ENCODE measurements at places on chromosomes 7 and 10. TPM values are rescaled to one million over a fixed set of nuclear protein-coding genes. Genes with fewer than 3 reads are reported as not detected.

DNA sequence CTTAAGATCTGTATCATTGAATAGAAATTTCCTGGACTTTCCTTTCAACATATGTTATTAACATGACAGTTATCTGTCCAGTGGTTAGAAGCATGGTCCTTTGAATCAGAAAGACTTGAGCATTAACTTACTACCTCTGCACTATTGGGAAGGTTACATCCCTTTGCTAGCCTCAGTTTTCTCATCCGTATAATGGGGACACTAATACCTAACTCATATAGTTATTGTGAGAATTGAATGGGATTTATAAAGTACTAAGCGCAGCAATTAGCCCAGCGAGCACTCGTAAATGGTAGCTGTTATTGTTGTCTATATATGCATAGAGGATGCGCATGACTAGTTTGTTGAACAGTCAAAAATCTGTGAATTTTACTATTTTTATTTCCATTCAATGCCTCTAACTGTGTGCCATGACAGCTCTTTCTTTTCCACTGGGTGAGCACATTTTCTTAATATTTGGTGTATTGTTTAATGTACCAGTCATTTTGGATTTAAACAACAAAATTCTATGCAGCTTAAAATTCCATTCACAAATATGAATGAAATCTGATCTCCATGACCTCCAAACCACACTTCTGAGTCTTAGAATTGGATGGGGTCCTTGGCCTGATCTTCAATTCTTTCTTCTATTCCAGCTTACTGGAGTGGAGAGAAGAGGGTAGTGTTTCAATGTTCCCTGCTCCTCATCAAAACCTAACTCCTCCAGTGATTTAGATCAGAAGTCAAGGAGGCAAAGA is 65.0 kb downstream of the CACNB2 start:
- no peak for DNase-seq

GRCh38 chr10:65294329-65294728 is 1631.5 kb upstream of the LRRTM3 start:
- no peak for DNase-seq

DNA sequence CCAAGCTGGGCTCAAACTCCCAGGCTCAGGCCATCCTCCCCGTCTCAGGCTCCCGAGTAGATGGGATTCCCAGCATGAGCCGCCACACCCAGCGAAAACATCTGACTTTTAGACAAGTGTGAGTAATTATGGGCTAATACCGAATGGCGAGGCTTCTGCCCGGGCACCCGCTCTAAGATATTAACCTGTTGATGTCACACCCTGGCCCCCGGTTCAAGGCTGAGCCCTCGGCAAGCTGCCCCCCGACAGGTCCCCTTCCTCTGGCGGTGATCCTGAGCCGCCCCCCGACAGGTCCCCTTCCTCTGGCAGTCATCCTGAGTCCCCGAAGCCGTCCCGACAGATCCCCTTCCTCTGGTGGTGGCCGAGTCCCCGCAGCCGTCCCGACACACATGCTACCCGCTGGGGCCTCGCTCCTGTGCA is 5.2 kb downstream of the PSMG3 start:
- no peak for DNase-seq

DNA sequence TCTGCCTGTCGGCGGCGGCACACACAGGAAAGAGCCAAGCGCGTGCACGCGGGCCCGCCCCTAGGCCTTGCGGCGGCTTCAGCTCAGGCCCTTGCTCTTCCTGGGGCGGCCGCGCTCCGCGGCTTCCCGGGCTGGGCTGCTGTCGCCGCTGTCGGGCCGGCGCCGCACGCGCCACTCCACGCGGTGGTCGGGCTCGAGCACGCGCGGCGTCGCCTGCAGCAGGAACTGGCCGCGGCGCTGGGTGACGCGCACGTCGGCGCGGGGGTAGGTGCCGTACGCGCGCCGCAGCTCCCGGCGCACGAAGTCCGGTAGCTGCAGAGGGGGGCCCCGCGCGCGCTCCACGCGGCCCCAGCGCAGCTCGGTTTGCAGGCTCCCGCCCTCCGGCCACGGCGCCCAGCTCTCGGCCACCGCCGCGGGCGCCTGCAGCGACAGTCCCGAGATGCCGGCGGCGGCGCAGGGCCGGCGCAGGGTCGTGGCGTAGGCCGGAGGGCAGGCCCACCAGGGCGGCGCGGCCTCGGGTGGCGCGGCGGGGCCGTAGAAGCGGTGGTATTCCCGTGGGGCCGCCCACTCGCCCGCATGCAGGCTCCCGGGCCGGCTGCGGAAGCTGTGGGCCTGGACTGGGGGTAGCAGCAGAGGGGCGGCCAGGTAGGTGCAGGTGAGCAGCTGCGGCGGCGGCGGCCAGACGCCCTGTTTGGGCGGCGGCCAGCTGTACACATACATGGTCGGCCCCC is 804 bp downstream of the C10orf95 start:
- peak; percentile 87 for DNase-seq

- no peak for DNase-seq
These were observed 271.7 kb downstream of the ANKRD7 start for GRCh38 chr7:118496138-118496644.

- no peak for DNase-seq
These were observed 17.2 kb downstream of the TCF7L2 start for GRCh38 chr10:112967200-112967599.

- DNase-seq, result peak; percentile 28
These were observed 233.2 kb upstream of the PRSS1 start for GRCh38 chr7:142516038-142516501.

GRCh38 chr7:103632972-103633371 is 187.0 kb upstream of the SLC26A5 start:
- DNase-seq, result no peak

- peak; percentile 85 for DNase-seq
These were observed 8.4 kb downstream of the ETV1 start for GRCh38 chr7:13981070-13981469.

GRCh38 chr10:63431962-63432797 is 33.6 kb downstream of the JMJD1C start:
- no peak for DNase-seq

DNA sequence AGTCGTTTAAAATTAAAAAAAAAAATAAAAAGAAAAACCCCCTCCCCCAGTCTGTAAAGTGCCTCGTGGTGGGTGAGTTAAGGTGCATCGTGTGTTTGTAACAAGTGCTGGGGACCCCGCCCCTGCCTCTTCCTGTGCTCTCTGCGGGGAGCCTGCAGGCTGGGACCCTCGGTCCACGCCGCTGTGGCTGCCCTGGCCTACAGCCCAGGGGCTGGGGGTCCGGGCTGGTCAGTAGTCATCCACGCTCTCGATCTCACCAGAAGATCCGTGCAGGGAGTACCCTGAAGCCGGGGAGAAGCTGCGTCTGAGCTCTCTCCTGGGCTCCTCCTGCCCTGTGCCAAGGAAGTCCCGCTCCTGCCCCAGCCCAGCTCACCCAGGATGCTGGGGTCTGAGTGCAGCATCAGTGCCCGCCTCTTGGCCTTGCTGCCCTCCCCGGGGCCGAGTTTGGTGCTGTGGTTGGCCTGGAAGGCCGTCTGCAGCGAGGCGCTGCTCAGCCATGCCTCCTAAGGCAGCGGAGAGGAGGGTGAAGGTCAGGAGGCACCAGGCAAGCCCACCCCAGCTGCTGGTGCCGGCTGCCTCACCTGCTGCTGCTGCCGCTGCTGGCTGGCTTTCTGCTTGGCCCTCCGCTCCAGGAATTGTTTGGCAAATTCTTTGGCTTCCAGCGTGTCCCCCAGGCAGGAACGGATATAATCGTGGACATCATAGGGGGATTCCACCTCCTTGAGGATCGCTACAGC is 8.1 kb downstream of the GNB2 start:
- DNase-seq, result no peak

GRCh38 chr7:122791959-122792545 is 89.3 kb upstream of the RNF148 start:
- no peak for DNase-seq

- DNase-seq, result no peak
These were observed 99.5 kb downstream of the CUX1 start for GRCh38 chr7:101916876-101917275.

DNA sequence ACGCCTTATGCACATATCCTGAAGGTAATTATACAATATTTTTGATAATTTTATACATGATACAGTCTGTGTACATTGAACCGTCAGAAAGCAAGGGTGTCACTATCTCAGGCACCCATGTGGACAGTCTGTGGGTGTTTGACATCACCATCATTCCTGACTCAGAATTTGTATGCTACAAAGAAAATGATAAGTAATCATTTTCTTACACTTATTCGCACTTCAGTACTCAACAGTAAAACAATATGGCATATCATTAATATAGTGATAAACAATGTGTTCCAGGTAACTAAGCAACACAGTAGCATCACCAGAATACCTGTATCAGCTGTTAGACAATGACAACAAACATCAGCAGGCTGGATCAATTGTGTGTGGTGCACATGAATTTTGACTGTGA is 17.9 kb downstream of the HECW1 start:
- DNase-seq, result no peak

- no peak for DNase-seq
These were observed 8.2 kb downstream of the NKX2-3 start for GRCh38 chr10:99540657-99541531.

DNA sequence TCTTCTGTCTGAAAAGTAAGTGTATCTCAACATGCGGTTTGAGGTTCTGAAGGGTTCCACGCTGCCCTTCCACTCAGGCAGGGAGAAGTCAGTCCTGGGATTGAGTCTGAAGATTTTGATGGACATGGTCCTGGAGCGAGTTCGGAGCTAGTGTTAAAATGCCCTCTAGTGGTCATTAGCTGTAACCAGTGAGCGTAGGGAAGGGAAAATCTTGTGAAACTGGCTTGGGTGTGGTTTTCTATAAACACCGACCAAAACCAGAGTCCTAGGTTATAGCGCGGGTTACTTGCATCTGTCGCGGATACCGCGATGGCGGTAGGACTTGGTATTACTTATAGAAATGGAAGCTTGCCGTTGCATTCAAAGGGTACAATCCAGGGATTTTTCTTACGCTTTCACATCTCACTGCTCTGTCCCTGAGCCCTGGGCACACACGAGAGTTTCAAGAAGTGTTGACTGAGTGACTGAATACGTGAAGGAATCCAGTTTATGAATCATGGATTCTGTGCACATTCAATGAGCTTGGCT is 348.2 kb upstream of the C7orf33 start:
- DNase-seq, result peak; percentile 15

GRCh38 chr7:102973096-102973802 is 60.4 kb downstream of the LRRC17 start:
- DNase-seq, result no peak

- DNase-seq, result peak; percentile 14
These were observed 21.4 kb upstream of the TPST1 start for GRCh38 chr7:66183700-66184099.

DNA sequence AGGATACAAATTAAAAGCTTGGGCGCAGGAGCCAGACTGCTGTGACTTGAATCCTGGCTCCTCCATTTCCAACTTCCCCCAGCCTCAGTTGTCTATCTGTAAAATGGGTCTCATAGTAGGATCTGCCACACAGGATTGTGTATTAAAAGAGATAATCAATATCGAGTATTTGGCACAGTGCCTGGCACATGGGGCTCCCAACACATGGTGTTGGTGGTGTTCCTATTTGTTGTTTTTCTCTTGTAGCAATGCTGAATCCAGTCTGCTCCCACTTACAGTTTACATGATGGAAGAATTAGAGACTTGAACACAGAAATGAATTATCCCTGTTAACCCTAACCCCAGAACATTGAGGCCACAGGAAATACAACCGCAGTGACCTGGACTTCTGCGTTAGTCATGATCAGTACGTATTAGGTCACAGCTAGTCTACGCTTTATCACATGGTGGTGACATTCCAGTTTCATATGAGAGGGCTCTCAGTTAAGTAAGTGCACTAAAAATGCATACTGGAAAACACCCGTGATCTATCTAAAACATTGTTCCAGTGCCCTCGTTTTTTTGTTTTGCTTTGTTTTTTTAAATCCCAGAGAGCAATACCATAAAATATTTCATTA is 169.5 kb upstream of the KLF14 start:
- no peak for DNase-seq

DNA sequence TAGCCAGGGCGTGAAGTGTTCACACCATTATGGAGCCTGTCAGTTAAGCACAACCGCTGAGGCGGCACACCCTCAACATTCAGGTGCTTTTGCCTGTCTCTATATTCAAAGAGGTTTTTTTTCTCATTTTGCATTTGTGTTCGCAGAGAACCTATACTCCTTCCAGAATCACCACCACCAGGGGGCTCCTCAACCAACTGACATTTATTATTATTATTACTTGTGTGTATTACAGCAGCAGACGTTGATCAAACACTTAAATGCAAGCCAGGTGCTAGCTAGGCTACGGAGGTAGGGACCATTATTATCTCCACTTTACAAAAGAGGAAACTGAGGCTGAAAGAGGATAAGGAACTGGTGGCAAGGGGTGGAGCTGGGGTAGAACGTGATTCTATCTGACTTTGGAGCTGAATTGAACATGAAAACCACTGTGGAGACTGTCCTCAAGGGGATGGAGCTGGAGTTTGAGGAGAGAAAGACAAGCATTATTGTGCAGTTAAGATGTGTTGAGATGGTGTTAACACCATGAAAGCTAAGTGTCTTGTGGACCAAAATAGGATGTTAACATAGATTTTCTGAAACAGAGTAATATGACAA is 133.8 kb upstream of the PLXNA4 start:
- no peak for DNase-seq

GRCh38 chr10:13707156-13707881 is 120.6 kb downstream of the PRPF18 start:
- peak; percentile 75 for DNase-seq

- no peak for DNase-seq
These were observed 479.9 kb upstream of the AKR1E2 start for GRCh38 chr10:4345877-4346646.

GRCh38 chr7:155799514-155799913 is 12.7 kb downstream of the SHH start:
- no peak for DNase-seq

GRCh38 chr10:127293640-127294039 is 97.2 kb upstream of the INSYN2A start:
- DNase-seq, result no peak

GRCh38 chr10:97025613-97026242 is 160.0 kb downstream of the SLIT1 start:
- peak; percentile 62 for DNase-seq

DNA sequence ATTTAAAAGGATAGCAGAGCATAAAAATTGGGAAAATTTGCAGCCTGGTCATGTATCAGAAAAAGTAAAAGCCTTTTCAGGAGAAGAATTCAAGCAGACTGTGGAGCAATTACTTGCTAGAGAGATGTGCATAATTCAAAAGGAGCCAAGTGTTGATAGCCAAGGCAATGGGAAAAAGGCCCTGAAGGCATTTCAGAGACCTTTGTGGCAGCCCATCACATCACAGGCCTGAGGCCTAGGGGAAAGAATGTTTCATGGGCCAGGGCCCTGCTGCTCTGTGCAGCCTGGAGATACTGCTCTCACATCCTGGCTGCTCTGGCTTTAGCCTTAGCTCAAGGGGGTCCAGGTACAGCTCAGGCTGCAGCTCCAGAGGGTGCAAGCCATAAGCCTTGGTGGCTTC is 152.9 kb downstream of the MAGI2 start:
- DNase-seq, result no peak

PMPCB gene
- total RNA-seq, result 50.8 TPM

TUBB8 gene
- not detected for total RNA-seq

FFAR4 gene
- 6.1 TPM for total RNA-seq

MYPN gene
- total RNA-seq, result not detected

SEMA4G gene
- total RNA-seq, result 55.1 TPM

HMX3 gene
- total RNA-seq, result 1.6 TPM

TMEM273 gene
- 35.8 TPM for total RNA-seq

CALML3 gene
- total RNA-seq, result not detected

LRRC17 gene
- 10.6 TPM for total RNA-seq

OAT gene
- total RNA-seq, result 133 TPM

BAMBI gene
- total RNA-seq, result 19.4 TPM

PNLIPRP1 gene
- total RNA-seq, result 2.1 TPM

Measured in mucosa of gallbladder (tissue), 1 donor.